NCI-H1694 (cell line): ENCODE measurements at places on chromosomes 1 and 21.

DNA sequence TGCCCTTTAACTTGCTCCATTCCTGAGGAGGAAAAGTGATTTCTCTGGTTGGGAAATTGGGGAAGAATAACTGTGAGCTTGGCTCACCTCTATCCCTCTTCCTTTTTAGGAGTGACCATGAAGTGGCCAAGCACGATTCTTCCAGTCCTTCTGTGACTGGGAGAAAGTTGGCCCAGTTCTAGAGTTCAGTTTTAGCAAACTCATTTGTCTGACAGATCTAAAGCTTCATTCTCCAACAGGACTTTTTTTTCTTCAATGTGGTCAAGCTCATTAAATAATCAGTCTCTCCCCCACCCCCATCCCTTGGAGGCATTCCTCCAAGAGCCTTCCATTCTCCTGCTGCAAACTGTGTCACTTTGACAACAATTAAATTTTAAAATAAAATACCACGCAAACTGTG, 6.4 kb upstream of the AGL start:
- no peak for DNase-seq

DNA sequence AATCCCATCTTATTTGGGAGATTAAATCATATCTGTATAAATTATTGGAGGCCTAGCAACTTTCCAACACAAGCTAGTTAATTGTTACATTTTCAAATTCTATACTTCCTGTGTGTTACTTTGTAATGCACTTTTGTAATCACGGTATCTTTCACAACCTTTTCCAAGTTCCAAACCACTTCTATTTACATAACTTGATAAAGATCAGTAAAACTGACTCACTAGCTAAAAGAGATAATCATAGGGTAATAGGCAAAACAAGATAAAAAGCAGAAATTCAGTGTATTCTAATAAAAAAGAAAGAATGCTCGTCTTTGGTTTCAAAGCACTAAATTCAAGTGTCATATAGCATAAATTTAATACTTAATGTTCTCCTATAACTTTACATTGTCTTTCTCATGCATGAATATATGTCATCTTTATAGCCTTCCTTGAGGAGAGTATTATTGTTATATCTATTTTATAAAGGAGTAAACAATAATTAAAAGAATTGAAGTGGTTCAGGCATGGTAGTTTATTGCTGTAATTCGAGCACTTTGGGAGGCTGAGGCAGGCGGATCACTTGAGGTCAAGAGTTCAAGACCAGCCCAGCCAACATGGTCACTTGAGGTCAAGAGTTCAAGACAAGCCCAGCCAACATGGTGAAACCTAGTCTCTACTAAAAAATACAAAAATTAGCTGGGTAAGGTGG, 66.4 kb downstream of the RGS13 start:
- no peak for DNase-seq

DNA sequence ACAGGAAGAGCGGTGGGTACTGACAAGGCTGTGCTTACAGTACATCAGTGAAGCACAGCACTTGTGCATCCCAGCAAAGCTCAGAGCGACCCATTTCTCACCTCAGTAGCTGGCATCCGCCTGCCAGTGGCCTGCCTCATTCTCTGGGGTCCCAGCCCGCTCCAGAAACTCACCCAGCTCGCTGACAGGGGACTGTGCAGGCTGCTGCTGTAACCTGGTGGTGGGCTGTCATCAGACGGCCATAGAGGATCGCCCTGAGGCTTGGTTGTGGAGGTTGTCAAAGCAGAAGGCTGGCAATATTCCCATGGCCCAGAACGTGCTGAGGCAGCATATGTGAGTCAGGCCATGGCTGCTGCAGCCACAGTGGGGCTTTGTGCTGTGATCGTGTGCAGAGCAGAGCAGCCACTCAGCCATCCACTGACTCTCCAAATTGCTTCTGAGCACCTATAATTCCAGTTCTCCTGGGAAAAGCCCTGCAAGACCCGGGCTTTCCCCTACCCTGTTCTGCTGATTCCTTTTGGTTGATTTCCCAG, 13.6 kb upstream of the GPR137B start:
- DNase-seq: no peak

GRCh38 chr1:216846339-216846738, 123.1 kb upstream of the ESRRG start:
- DNase-seq: no peak

- no peak for DNase-seq
These were observed 19.6 kb downstream of the SPSB1 start for GRCh38 chr1:9312168-9312720.

- DNase-seq: no peak
These were observed 362.2 kb upstream of the SNX7 start for GRCh38 chr1:98299313-98299712.

GRCh38 chr1:46535063-46535462, 16.4 kb downstream of the KNCN start:
- no peak for DNase-seq

- DNase-seq: no peak
These were observed 47.1 kb upstream of the SCMH1 start for GRCh38 chr1:41289196-41289595.

DNA sequence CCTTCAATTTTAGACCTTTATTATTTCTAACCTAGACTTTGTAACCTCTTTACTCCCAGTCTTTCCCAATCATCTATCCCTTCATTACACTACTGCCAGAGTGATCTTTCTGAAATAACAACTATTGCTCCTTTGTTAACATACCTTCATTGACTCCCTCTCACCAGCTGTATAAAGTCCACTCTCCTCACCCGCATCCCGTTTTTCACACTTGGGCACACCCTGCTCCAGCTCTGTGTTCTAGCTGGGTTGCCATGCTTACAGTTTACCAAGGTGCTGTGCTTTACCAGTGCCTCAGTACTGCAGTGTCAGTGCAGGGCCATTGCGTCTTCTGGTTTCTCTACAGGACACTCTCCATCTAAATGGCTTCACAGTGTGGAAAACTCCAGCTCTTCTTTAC, 148.2 kb downstream of the NFIA start:
- DNase-seq: no peak

GRCh38 chr1:58443986-58444868, 102.3 kb downstream of the OMA1 start:
- no peak for DNase-seq

DNA sequence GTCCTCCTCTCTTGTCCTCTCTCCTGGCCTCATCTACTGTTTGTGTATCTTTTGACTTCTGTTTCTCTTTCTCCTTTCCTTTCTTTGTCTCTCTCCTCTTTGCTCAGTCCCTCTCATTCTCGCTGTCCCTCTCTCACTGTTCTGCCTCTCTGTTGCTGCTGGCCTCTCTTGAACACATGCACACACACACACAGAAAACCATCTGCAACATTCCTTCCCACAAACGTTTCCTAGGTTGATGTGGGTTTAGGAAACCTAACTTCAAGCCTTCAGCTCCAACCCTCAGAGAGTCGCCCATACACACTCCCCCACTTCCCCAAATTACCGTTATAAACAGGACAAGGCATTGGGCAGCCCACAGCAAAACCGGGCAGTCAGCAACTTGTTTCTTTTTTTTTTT, 10.9 kb upstream of the SSBP3 start:
- DNase-seq: no peak

DNA sequence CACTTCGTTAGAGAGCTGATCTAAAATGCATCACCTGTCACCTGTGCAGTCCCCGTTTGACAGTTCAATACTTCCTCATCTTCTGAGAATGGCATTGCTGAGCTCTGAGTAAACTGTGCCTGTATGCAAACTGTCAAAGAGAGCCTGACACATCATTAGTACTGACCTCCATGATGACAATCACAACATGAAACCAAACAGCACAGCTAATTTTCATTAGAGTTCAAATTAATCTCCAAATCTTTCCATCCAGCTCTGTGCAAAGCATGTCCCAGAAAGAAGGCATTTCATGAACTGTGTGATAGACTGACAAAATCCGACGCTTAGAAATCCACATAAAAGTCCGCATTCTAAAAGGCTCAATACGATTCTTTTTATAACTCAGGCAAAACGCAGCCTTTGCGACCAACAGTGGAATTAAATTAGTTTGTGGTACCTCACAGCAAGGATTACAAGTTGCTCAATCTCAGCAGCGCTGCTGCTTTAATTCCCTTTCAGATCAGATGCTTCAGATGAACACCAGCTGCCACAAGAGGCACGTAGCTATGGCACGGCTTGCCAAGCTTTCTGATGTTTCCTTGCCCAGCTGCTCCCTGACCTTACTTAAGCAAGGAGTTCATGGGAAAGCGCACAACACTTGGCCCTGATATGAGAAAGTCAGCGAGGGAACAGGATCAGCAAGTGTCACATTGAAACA, 765.5 kb upstream of the PRMT6 start:
- DNase-seq: peak; percentile 55

- DNase-seq: no peak
These were observed 647 bp upstream of the SPRR1A start for GRCh38 chr1:152983234-152983633.

DNA sequence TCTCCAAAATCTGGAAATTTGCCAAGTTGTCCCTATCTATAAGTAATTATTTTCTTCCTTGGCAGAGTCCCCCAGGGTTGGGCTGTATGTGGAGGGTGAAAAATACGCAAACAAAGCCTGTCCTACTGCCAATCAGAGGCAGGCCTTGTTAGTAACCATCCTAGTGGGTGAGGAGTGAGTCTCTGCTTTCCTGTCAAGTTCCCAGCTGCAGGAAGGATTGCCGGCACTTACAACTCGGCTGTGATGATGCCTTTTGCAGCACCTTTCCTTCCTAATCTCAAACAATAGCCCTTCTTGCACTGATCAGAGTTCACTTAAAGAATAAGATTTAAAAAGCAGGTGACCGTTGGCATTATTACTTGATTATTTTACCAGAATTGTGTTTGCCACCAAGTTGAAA, 31.3 kb upstream of the FGGY start:
- DNase-seq: no peak

DNA sequence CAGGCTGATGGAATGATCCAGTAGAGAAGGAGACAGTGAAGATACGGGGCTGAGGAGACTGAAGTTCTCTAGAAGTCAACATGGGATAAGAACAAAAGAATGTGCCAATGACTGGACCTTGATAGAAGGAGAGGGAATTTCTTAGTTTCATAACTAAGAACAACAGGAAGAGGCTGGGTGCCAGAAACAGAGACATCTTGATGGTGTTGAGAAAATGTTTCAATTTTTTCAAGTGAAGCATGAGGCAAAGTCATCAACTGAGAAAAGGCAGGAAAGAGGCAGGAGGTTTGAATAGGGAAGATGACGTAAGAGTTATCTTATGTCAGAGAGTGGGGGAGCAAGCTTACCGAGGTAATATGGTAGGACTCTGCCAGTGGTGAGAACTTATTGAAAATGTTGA, 80.1 kb downstream of the SPAG17 start:
- no peak for DNase-seq

DNA sequence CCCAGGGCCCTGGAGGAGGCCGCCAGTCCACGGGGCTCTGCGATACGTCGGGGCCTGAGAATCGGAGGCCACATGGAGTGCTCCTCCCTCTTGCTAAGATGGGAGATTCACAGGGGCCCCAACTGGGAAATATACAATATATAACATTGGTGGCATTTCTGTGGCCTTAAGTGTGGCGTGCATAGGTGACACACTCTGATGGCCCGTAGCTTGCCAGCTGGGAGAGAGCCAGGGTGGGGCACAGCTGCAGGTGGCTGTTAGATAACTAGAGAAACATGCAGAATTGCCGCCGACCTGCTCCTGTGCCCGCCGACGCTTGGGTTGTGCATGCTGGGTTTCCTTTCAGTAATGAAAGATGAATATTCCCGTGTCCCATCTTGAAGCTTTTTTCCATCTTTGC, 30.1 kb downstream of the UMODL1 start:
- DNase-seq: no peak

GRCh38 chr1:238487931-238488330, 597.2 kb upstream of the ZP4 start:
- no peak for DNase-seq

DNA sequence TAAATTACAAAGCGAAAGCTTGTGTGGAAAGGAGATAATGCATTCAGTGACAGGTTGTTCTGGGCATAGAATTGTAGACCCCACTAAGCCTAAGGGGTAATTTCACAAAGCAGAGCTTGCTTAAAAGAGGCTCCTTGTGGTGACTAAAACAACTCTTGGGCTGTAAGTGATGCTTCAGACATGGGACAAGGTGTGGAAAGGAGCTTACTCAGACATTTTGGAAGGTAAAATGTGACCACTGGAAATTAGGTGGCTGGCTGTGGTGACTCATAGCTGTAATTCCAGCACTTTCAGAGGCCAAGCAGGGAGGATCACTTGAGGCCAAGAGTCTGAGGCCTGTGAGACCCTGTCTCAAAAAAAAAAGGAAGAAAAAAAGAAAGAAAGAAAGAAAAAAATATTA, 51.1 kb upstream of the LRRC8C start:
- no peak for DNase-seq

GRCh38 chr1:228333739-228334115, 72.9 kb downstream of the TRIM11 start:
- no peak for DNase-seq

DNA sequence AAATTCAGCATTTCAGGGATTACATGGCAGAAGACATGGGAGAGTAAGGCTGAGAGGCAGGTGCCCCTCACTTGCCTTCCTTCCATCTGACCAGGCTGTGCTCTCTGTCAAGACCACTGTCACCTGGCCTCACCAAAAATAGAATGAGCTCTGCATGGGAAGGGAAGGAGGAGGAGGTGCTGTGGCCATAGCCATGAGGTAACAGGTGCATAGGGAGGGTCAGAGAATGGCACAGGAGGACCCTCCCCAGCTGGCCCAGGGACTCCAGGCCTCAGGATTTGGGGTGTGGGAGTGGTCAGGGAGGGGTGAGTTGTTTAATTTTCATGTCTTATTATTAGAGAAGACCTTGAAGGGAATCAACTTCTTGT, 192.3 kb downstream of the FCRL5 start:
- DNase-seq: no peak

GRCh38 chr1:51100264-51100880, 1.7 kb upstream of the C1orf185 start:
- DNase-seq: no peak

DNA sequence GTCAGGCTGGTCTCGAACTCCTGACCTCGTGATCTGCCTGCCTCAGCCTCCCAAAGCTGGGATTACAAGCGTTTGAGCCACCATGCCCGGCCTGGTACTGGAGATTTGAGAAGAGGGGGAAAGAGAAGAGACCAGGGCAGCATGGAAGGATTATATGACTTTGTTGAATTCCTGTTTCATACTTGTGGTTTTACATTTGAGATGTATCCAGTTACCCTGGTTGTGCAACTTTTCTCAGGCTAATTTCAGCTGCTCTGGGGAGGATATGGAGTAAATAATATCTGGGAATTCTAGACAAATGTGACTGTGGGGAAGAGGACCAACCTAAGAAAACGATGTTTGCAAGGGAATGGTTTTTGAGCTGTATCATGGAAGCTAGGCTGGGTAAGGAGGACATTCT, 89.5 kb upstream of the GREM2 start:
- DNase-seq: no peak

DNA sequence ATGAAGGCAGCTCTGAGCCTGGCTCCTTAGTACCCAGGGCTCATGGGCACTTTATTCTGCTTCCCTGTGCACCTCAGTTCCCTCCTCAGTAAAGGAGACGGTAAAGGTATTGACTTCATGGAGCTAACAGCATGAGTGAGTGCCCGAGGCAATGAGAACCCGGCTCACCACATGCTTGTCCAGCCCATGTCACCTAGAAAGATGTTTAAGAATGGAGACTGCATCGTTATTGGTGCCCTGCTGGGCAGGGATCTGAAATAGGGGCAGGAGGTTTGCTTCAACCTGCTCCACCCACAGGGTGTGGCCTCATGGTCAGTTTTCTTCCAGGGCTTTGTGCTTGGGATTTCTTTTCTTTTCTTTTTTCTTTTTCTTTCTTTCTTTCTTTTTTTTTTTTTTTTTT, 7.0 kb upstream of the KCNE1 start:
- DNase-seq: no peak

- DNase-seq: no peak
These were observed 150.8 kb downstream of the TGFB2 start for GRCh38 chr1:218495931-218496330.
